CD4-positive, CD25-positive, alpha-beta regulatory T cell (primary cell): ENCODE measurements at places on chromosomes 13 and 19. TPM values are rescaled to one million over a fixed set of nuclear protein-coding genes. Genes with fewer than 3 reads are reported as not detected.

DNA sequence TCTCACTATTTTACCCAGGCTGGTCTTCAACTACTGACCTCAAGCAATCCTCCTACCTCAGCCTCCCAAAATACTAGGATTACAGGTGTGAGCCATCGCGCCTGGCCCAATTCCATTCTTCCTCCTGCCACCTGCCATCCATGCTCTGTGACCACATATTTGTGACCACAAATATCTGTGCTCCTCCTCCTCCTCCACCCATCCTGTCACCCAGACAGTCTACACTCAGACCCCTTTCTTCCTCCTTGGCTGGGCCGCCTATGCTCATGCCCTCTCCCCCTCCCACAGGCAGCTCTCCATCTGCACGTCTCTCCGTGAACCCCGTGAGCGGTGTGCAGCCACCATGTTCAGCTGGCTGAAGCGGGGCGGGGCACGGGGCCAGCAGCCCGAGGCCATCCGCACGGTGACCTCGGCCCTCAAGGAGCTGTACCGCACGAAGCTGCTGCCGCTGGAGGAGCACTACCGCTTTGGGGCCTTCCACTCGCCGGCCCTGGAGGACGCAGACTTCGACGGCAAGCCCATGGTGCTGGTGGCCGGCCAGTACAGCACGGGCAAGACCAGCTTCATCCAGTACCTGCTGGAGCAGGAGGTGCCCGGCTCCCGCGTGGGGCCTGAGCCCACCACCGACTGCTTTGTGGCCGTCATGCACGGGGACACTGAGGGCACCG is 3.2 kb downstream of the EHD2 start:
- peaks cover 8% of the 10 kb centered on the region for H3K27me3 ChIP-seq
- no peak overlapping the region for H3K27ac ChIP-seq
- no peak overlapping the region for H3K4me3 ChIP-seq

DNA sequence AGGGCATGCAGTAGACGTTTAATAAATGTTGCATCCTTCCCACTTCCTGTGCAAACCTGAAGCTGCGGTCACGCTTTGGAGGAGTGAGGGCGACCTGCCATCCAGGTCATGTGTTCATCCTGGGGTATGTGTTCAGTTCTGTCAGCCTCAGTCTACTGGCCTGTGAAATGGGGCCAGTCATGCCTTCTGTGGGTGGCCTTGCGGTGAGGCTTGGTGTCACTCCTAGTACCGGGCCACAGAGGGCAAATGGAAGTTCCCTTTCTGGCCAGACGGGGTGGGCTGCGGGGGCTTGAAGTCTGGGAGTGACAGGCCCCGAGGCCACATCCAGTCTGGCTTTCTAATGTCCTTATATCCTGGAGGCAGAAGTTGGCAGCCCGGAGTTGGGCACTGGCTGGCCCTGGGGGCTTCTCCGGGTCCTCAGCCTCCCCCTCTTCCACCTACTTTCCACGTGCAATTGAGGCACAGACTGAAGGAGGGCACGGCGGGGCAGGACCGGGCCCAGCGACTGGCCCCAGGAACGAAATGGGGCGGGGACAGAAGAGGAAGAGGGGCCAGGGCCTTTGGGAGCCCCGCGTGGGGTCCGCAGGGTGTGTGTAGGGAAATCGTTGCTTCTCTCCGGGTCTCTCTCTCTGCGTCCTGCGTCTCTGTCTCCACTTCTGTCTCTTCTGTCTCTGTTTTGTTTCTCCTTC is 11.1 kb downstream of the PDE4A start:
- H3K36me3 ChIP-seq = no peaks in the 10 kb centered on the region
- peaks cover 56% of the 10 kb centered on the region for H3K4me1 ChIP-seq
- H3K4me3 ChIP-seq = peak overlapping the region; percentile 50
- H3K27ac ChIP-seq = peak overlapping the region; percentile 83
- DNase-seq = peak; percentile 56

- H3K27ac ChIP-seq = no peak overlapping the region
- no peaks in the 10 kb centered on the region for H3K27me3 ChIP-seq
- H3K4me3 ChIP-seq = no peak overlapping the region
- no peaks in the 10 kb centered on the region for H3K4me1 ChIP-seq
Observed at GRCh38 chr19:19098703-19099632, 35.2 kb downstream of the SLC25A42 start.

The ANGPTL8 gene
- total RNA-seq = not detected
